ENCODE measurements at places on chromosomes 5 and 9. TPM values are rescaled to one million over a fixed set of nuclear protein-coding genes. Genes with fewer than 3 reads are reported as not detected.

GRCh38 chr5:4845221-4845620, 294.9 kb upstream of the ADAMTS16 start:
- no peak for DNase-seq

Gene TEK
- 16.1 TPM for polyA plus RNA-seq

Gene ADRA1B
- 0.44 TPM for polyA plus RNA-seq

- no peak for DNase-seq
Observed at GRCh38 chr9:130003943-130004552, 38.9 kb downstream of the FNBP1 start.

Gene PCDHAC1
- 0.13 TPM for polyA plus RNA-seq

Gene PCDHGC3
- polyA plus RNA-seq, result 177 TPM

GRCh38 chr9:86126998-86127972, 27.9 kb upstream of the GOLM1 start:
- DNase-seq, result peak; percentile 54

DNA sequence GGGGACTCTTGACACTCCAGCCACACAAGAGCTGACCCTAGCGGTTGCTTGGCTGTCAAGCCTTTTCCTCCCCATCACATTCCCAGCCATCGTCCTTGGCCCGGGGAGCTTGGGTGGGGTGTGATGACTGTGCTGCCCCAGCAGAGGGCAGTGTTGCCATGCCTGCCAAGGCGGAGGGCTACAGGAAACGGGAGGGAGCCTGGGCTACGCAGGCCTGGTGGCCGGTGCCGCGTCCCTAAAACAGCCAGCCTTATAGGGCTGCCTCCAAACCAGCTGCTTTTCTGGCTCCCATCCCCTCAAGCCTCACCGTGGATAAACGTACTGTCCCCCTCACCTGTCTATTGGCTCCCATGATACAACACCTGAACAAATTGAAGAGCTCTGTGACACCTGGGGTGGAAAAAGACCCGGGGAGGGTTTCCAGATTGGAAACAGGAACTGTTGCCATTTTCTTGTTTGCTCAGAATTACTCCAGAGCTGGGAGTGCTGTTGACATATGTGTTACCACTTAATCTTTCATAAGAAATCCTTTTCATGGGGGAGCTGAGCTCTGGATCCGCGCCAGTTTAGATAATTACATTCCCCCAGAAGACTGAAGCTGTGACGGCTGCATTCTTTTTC, 72.8 kb upstream of the ASTN2 start:
- DNase-seq, result peak; percentile 83

GRCh38 chr5:93330506-93330905, 250.5 kb downstream of the NR2F1-AS1 start:
- no peak for DNase-seq

DNA sequence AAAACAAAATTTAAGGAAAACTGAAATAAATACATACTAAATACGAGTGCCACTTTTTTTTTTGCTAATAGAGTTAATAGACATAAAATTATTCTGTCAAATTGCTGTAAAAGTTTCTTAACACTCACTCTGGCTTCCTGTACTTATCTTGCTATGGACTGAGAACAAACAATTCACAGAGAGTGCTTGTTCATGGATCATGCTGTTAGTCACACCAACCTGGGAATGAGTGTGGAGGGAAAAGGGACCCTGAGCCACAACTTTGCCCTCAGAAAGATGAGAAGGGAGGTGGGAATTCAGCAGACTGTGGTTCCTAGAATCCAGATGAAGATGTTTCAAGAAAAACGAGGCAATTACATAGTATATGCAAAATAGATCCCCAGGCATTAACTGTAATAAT, 246.9 kb downstream of the FBXL7 start:
- DNase-seq, result no peak

GRCh38 chr9:71515626-71516025, 252.7 kb downstream of the CEMIP2 start:
- no peak for DNase-seq

- DNase-seq, result no peak
Observed at GRCh38 chr5:146582051-146582596, 66.1 kb upstream of the GPR151 start.

Gene ANKRD34B
- 0.08 TPM for polyA plus RNA-seq

- peak; percentile 94 for DNase-seq
Observed at GRCh38 chr5:151686674-151687407, at the start of gene SPARC. Gene SPARC, minus strand, starts transcription at chr5:151686915. Its CDS starts 10,727 bp downstream, at chr5:151676188.

- no peak for DNase-seq
Observed at GRCh38 chr9:134784577-134785305, 95.9 kb upstream of the FCN2 start.

Gene PIP5K1B
- polyA plus RNA-seq, result 1.4 TPM

Gene SPDL1
- 21.5 TPM for polyA plus RNA-seq

Gene SPINK4
- polyA plus RNA-seq, result not detected

Gene IL9
- not detected for polyA plus RNA-seq

Gene ENC1
- 23.2 TPM for polyA plus RNA-seq

Gene EDIL3
- polyA plus RNA-seq, result 12.1 TPM

DNA sequence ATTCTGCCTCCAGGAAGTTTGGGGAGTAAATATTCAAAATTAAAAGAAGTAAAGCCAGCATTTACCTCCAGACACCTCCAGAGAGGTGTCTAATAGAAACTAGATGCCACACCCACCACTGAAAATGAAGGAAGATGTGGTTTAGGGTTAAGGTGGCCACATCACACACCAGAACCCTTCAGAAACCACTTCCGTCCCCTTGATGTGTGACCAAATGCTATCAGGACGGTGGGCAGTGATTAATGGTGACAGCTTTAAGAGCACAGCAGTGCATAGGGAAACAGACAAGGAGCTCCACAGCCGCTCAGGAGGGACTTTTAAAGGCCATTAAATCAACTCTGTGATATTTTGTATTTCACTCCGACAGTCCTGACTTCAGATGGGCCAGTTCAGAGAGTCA, 295.2 kb downstream of the BRINP1 start:
- DNase-seq, result no peak

Gene KCNV2
- polyA plus RNA-seq, result 0.09 TPM

DNA sequence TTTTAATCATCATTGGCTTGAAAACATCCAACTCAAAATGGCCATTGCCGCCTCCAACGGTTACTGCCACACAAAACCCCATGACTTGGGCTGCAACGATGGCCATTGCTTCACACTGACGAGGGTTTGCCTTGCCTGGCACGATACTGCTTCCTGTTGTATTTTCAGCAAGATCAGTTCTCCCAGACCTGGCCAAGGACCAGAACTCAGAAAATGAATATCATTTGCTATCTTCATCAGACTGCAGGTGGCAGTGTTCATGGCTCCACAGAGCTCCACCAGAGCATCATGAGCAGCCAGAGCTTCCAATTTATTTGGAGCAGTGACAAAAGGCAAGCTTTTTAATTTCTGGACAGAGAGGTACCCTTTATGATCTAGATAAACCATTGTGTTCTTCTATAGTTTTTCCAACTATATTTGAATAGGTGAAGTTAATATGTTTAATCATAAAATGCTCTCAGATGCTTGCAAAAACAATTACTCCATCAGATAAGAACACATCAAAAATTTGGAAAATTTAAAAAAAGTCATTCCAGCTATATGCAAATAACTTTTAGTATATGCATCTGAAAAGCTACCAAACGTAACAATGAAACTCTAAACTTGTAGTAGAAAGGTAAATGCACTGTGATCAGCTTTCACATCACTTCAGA, 10.4 kb downstream of the AMACR start:
- peak; percentile 79 for DNase-seq

- DNase-seq, result no peak
Observed at GRCh38 chr9:133968428-133968827, 23.7 kb downstream of the VAV2 start.

GRCh38 chr5:125160787-125161502, 414.5 kb upstream of the ZNF608 start:
- DNase-seq, result no peak

Gene ANKRD33B
- polyA plus RNA-seq, result 3.1 TPM

Gene ANKRD31
- 0.12 TPM for polyA plus RNA-seq

- DNase-seq, result no peak
Observed at GRCh38 chr9:90974643-90975245, 173.1 kb downstream of the SYK start.

DNA sequence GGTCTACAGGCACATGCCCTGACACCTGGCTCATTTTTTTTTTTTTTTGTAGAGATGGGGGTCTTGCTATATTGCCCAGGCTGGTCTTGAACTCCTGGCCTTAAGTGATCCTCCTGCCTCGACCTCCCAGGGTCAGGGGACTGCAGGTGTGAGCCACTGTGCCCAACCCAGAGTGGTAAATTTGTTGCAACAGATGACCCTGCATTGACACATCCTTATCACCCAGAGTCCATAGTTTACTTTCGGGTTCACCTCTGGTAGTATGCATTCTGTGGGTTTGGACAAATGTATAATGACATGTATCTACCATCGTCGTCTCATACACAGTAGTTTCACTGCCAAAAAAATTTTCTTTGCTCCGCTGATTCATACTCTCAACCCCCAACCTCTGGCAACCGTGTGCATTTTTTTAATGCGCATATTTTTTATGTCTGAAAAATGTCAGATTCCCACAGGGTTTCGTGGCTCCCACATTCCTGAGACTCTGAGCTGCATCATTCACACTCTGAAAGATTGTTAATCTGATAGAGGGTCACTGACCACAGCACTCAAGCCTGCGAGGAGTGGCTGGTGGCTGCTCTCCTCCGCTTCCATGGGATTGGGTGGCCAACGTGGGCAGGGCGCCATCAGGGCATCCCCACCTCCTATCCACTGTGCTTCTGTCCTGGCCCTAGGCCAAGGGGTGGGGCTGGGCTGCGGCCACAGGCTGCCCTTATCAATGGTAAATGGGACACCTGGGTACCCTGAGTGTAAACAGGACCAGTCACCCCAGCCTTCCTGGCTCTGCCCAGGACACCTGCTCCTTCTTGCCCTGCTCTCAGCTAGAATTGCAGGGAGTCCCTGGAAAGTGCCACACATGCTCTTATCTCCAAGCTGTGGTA, 9.6 kb downstream of the NDST1 start:
- peak; percentile 31 for DNase-seq

Gene FGD3
- polyA plus RNA-seq, result 4.1 TPM

All from muscle of back (tissue), 13 donors.